ENCODE measurements at places on chromosomes 6 and 20.

- no peak for DNase-seq
Measured at GRCh38 chr20:20823476-20823881, 111.0 kb upstream of the RALGAPA2 start.

DNA sequence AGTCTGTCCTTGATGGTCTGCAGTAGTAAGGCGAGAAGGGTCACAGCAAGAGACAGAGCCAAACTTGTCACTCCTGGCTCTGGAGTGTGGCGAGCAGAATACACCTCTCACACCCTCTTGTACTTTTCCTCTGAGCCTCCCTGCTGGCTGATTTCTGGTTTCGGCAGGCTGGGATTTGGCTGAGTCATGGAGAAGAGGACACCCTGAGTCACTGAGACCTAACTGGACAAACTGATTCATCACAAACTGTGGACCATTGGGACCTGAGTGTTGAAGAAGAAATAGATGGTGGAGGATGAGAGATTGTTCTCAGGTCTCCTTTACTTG is 101.7 kb downstream of the F13A1 start:
- no peak for DNase-seq

- peak; percentile 16 for DNase-seq
Measured at GRCh38 chr20:24836041-24836533, 113.0 kb upstream of the CST7 start.

DNA sequence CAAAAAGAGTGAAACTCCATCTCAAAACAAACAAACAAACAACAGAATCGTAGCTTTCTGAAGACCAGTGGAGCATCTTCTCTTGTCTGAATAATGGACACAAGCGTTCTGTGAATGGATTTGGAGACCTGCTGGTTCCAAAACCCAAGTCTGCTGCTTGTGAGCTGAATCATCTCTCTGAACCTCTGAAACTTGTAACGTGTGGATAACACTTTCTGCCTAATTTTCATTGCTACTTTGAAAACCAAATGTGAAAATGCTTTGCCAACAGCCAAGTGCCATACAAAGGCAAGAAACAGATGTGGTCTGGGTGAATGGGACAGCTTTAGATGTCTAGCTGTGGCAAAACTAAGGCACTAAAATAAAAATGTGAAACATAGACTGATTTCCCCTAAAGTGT is 44.3 kb downstream of the PHACTR1 start:
- no peak for DNase-seq

DNA sequence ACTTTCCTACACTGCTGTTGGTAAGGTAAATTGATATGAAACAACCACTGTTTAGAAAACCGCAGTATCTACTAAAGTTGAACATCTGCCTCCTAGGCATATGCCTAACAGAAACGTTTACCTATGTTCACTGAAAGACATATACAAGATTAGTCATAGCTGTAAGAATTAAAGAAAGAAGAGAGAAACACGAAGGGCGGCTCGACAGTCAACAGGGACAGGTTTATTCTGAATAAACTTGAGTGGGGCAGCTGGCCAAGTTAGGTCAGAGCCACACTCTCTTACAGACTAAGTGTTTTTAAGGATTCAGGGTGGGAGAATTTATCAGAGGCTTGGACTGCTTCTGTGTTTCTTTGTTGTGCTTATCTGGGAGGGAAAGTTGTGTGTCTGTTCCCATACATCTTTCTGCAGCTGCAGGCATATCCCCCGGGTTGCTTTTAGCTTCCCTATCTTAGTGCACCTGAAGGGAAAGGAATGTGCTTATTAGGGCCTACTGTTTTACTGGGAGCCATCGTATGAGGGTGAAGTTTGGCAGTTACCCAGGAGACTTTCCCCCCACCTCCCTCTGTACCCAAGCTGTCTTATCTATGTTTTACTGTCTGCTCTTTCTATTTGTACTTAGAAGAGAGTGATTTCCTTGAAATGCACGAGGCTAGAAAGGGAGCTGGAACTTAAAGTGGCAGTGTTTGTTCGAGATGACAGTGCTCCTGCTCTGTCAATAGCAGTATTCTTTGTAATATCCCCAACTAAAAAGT is 20.4 kb downstream of the PROCR start:
- no peak for DNase-seq

DNA sequence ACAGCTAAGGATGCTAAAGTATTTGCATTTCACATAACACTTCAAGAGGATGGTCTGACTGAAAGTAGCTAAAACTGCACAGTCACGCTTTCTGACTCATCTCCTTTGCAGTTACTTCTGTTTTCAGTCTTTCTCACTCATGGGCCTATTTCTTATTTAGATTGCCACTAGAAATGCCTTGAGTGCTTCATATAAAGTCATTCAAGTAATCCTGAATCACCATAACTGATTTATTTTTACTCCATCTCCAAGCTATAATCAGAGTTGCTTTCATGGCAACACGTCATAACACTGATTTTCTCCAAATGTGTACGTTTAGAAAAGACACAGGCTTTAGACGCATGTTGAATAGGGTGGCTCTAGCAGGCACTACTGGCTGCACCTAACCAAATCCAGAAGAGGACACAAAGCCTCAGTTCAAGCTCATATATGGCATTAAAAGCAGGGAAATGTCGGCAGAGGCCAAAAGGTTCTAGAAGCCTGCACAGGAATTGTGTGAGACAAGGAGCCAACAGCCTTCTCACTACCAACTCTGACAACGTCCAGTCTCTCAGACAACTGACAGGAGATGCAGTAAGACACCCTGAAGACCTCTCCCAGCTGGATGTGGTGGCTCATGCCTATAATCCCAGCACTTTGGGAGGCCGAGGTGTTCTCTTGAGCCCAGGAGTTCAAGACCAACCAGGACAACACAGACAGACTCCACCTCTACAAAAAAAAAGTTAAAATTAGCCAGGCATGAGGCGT is 64.1 kb upstream of the BEND6 start:
- DNase-seq, result no peak

GRCh38 chr6:90411292-90411781 is 114.7 kb upstream of the BACH2 start:
- DNase-seq, result no peak

- no peak for DNase-seq
Measured at GRCh38 chr20:46220455-46221207, 87.7 kb downstream of the CDH22 start.

- DNase-seq, result no peak
Measured at GRCh38 chr6:134372603-134373281, 54.8 kb upstream of the SGK1 start.

DNA sequence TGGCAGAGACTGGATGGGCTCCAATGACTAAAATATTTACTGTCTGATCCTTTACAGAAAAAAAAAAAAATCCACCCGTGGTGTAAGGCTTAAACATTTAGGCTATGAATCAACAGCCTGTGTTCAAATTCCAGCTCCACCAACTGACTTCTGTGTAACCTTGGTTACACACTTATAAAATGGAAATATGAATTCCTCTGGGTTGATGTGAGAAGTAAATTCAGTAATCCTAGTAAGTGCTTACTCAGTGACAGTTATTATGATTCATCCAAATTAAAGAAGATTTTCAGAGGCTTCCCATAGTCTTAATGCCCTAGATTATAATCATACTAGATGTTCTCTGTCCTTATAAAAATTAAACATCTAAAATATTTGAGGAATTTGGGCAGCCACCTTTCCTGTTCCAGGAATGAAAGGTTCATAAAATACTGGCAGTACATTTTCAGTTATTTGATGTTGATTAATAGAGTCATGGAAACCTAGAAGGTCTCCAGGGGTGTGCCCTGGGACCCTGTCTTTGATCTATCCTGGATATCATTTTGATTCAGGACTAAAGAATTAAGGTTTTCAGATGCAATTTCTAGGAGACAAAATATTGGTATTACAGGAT is 180.3 kb upstream of the ZNF217 start:
- no peak for DNase-seq

GRCh38 chr6:33343953-33344611 is 26.5 kb upstream of the ZBTB22 start:
- DNase-seq, result no peak

DNA sequence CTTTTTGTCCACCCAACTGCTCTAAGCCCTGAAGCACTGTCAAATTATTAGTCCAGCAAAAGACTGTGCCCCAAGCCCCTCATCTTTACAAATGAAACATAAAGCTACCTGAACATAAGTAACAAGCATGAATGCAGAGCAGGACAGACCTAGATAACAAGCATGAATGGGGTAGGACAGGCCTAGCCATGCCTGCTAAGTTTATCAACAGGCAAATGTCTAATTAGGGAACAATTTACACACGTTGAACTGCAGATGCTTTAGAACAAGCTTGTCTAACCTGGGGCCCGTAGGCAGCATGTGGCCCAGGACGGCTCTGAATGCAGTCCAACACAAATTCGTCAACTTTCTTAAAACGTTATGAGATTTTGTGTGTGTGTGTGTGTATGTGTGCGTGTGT is 13.6 kb downstream of the FBXO30 start:
- no peak for DNase-seq

DNA sequence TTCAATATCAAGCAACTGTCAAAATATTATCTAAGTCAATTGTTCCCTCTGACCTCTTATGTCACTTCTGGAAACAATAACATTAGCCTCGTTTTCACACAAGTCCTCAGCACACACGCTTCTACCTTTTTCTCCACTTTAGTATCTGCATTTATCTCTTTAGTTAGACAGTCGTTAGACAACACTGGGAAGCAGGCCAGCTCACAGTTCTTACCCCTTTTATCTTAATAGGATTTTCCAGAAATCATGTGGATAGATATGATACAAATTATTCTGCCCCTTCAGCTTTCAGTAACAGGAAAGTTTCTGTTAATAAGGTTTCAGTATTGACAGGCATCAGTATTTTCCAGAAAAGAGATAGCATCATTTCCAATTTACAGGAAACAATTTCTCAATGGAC is 25.9 kb upstream of the HAO1 start:
- no peak for DNase-seq

DNA sequence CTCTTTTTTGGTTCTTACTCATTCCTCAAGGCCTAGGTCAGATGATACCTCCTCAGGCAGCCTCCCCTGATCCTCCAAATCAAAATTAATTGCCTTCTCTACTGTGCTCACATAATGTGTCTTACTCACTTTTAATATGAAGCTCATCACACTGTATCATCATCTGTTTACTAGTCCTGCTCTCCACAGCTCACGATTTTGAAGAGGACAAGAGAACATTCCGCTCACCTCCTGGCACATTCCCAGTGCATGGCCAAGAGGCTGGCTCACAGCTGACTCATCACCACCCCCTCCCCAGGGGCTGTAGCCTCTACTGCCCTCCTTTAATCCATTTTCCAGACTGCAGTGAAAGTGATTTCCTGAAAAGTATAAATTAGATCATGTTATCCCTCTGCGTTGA is 133.1 kb downstream of the ALDH8A1 start:
- no peak for DNase-seq

DNA sequence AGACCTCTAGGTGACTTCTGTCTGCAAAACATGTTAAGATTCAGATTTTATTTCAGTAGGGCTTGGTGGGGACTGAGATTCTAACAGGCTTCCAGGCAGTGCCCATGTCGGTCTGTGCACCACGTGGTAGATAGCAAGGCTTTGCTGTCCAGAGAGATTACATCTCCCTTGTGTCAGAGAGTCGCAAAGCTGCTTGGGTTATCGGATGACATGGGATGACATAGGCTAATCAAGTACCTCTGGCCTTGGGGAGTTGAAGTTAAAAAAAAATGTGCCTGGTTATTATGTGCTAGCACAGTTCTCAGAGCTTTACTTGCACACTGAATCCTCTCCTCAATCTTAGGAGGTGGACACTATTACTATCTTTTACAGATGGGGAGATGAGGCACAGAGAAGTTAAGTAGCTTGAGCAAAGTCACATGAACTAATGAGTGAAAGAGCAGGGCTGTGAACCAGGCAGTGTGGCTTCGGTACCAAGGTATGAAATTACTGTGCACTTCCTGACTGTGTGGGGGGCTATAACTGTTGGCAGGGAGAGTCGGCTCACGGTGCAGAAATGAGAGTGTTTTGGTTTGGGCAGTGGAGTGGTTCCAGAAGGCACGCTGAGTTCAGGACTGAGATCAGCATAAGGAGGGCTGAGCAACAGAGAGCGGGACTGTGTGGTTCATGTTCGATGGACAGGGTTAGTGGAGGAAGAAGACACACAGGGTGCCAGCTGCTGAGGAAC is 41.1 kb downstream of the FARS2 start:
- DNase-seq, result no peak

DNA sequence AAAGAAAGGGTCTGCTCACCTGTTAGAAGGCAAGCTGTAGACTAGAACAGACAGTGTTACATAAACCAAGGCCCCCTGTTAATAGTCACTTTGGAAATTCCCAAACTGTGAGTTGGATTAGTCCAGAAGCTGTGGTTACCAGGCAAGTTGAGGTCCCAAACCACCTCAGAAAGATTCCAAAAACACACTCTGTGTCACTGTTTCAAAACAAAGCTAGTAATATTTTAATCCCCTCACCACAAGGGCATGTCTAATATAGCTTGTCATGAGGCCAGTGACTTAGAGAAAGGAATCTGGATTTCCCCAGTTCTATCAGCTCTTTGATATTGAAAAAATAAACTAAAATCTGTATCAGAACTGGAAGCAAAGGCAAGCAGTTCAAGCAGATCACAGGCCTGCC is 244.6 kb downstream of the HAO1 start:
- DNase-seq, result no peak

GRCh38 chr20:37418591-37419109 is 72.7 kb downstream of the SRC start:
- DNase-seq, result no peak

DNA sequence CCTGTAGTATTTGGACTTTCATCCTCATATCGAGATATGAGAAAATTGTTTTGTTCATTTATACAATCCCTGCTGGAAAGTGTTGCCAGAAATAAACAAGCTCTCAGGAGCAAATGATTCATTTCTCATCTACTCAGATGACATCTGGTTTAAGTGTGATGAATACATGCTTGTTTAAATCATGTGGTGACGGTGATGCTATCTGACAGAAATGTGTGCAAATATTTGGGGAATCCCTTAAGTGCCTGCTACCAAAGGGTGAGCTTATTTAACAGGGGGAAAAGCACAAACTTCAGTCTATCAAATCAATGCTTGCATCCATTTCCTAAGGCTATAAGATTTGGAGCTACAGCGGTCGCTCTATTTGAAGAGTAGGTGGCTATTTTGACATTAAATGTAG is 368.3 kb upstream of the SASH1 start:
- DNase-seq, result no peak

DNA sequence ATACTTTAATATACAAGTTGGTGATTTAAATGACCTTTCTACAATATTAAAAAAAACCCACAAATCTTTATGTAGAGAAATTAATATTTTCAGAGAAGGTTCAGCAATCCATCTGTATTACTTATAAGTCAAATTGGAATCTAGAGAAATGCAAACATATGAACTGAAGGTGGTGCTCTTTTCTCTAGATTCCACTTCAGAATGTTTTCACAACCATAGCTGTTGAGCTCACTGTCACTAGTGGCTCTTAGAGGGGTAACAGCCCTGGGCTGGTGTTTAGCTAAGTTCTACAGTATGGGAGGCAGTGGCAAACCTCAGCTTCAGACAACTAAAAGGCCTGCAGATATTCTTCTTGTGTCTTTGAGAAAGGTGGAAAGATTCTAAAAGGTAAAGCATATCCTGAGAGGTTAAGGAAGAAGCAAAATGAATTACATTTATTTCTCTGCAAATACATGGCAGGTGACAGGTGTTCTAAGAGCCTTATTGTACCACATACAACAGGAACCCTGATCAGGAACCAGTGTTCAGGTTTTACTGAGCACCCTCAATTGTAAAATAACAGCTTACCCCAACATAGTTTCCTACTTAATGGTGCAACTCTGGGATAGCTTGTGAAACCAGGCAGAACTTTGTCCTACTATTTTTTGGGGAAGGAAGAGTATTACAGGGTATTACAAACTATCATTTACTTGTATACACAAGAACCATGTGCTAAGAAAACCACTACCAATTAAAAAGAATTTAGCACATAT is 56.6 kb upstream of the SAMHD1 start:
- no peak for DNase-seq

GRCh38 chr6:14025160-14025559 is 92.4 kb upstream of the CD83 start:
- DNase-seq, result peak; percentile 23
